ENCODE measurements at places on chromosomes 4 and X.

DNA sequence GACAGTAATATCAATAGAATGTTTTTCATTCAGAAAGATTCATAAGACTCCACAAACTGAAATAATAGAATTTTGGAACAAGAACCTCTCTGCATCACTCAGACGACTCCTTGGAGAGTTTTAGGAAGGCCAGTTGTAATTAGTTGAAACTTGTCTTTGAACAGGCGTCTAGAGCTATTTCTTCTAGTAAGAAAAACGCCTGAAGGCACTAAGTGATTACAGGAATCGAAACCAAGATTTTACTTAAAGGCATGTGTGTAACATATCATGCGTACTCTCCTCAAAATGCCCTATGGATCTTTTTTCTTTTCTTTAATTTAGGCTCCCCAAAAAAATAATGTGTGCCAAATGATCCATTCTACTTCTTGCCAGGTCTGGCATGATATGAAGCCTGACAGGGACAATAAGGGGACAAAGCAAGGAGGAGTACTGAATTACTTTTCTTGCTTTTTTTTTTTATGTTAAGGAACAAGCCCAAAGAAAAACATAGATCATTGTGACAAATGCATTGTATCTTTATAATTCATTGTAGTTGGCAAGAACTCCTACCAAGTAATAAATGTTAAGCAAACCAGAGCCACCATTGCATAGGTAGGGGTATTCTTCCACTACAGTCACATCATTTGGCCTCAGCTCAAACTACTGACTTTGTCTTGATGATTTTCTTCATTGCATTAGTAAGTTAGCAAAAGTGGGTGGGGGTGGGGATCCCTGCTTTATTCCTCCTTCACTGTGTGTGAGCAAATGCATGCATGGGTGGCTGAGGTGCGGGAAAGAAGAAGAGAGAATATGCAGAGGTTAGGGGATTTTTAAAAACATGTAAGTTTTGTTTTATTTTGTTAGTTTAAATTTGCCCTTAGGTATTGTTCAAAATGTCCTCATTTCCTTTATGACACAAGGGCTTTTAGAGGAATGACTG, 79.9 kb upstream of the ATOH1 start:
- DNase-seq: no peak

DNA sequence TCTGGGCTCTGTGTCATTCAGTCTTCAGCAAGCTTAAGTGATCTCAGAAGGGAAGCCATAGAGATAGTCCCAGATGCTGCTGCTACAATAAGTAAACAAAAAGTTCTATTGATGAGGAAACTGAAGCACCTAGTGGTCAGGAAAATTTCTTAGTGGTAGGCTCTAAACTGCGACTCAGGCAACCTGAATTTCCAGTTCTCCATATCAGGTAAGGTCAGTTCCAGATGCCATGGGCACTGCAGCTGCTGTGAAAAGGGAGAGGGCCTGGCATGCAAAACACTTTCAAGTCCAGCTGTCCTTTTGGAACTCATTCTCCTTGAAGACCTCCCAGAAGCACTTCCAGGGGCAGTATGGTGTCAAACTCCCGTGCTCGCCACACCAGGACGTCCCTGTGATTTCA, 46.2 kb downstream of the REELD1 start:
- DNase-seq: no peak

DNA sequence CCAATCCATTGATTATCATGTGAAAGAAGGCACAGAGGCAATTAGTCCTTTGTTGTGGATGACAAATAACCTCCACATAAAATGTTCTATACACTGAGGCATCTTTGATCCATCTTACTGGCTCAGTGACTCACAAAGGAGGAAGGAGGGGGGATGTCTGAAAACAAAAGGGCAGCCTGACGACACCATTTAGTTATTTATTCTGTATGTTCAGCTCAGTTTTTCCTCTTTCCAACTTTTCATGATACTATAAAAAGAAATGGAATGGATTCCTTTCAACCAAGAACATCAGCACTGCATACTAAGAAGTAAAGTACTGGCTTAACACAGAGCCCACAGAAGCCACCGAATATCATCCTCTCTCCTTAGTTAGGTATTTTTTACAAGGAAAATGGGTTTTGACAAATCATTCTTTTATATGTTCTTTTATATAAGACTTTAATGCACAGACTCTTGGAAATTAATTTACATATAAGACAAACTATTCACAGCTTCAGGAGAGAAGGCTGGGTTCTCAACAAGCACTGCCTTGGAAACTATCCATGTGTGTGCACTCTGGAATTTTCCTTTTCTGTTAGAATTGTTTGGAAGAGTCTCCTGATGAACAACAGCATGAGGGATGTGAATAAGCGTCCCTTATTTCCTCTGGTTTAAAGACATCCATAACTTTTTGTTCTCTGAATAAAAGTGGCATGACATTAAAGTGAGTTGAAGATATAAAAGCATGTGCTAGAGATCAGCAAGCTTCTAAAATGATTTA, 135.6 kb downstream of the TSPAN5 start:
- DNase-seq: no peak

DNA sequence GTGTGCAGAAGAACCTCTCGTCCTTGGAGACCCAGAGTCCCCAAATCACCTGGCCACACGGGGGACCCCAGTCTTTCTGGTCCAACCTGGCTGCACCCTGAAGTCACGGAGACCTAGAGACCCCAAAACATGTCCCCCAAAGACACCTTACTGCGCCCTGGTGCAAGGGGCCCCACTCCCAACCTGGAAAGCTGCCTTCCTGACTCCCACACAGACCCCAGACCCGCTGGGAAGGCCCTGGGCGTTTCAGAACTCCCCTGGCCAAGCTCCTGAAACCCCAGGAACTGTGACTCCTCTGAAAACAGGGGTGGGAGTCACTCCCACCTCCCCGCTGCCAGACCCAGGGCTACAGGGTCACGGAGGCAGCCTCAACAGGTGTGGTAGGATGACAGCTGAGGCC, 12.7 kb upstream of the SHOX start:
- DNase-seq: no peak

GRCh38 chr4:20512985-20513384, 187.3 kb upstream of the PACRGL start:
- DNase-seq: no peak

- no peak for DNase-seq
Measured at GRCh38 chr4:54909961-54910360, 215.4 kb downstream of the KDR start.
